ENCODE measurements at places on chromosomes 4 and X.
A peak's percentile ranks its signal among the peaks of the same experiment; 100 is the strongest.

DNA sequence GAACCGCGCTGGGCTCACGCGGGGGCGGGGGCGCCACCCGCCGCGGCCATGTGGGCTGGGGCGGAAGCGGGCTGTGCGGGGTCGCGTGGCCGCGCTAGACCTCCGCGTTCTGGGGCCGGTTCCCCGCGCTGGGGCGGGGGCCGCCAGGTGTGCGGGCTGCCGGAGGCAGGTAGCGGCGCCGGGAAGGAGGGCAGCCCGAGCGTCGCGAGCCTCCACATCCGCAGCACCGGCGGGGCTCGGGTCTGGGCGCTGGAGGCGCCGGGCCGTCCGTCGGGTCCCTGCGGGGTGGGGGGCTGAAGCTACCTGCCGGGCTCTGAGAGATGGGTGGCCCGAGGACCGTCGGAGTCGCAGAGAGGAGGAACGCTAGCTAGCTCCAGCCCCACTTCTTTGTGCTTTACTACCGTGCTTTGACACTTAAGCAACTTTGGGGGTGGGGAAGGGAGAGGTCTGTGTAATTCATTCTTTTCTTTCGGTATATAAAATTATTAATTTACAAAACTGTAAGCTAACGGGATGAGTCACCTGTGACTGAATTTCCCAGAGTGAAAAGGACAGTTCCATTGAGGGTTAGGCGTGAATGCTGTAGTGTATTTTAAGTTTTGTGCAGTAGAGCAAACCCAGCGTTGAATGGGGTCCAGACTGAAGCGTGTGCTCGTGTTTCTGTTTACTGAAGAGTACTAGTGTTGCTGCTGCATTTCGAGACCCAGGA is 689 bp downstream of the METAP1 start:
- DNase-seq: peak; percentile 28

DNA sequence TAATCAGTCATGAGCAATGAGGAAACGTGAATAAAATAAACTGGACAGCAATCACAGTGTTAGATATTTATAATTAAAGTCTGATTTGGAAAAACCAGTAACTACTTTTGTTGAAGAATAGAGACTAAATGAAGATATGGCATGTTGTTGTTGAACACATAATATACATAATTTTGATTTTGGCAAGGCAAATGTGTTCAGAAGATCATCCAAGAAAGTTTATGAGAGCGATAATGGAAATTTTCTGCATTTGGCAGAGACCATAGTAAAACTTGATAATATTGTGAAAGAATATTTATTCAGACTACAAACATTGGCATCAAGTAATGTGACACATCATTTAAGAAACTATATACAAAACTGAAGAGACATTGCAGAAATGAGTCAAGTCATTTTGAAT is 620.7 kb downstream of the TMA16 start:
- DNase-seq: no peak

- DNase-seq: no peak
These were observed 54.1 kb upstream of the PRPS1 start for GRCh38 chrX:107574054-107574683.

GRCh38 chr4:102338405-102338804 is 6.9 kb downstream of the SLC39A8 start:
- no peak for DNase-seq

GRCh38 chr4:160716551-160716950 is 1447.2 kb downstream of the FSTL5 start:
- no peak for DNase-seq

- peak; percentile 7 for DNase-seq
These were observed 63.2 kb downstream of the CD40LG start for GRCh38 chrX:136711147-136711546.

DNA sequence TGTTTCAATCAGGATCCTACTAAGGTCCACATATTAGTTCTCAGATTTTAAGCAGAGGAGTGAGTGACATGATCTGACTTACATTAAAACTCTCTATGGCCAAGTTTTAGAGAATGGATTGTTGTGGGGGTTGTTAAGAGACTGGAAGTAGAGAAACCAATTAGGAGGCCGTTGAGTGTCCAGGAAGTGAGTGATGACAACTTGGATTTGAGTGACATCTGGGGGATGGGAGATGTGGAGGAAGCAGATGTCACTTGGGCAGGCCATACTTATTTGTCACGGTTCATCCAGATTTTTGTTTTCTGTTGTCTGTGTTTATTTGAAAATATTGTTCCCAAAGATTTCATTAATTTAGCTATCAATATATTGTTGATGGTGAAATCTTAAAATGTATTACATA is 28.3 kb downstream of the ADD1 start:
- no peak for DNase-seq

GRCh38 chr4:44025376-44026020 is 423.1 kb downstream of the KCTD8 start:
- DNase-seq: no peak

DNA sequence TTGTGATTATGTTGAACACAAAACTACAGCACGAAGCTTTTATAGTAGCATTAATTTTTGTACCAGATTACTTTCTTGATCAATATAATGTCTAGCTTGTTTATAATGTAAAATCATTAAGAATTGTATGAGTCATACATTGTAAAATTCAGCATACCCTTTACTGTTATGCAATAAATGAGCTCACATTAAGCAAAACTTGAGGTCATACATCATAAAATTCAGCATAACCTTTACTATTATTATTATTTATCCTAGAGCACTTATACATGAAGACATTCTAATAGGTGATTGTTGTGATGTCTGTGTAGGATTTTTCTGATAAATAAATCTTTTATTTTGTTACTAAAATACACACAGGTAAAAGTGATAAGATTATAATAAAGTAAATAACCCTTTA is 49.4 kb downstream of the DTHD1 start:
- no peak for DNase-seq

- DNase-seq: no peak
These were observed 33.6 kb downstream of the CLCN4 start for GRCh38 chrX:10190367-10190766.

DNA sequence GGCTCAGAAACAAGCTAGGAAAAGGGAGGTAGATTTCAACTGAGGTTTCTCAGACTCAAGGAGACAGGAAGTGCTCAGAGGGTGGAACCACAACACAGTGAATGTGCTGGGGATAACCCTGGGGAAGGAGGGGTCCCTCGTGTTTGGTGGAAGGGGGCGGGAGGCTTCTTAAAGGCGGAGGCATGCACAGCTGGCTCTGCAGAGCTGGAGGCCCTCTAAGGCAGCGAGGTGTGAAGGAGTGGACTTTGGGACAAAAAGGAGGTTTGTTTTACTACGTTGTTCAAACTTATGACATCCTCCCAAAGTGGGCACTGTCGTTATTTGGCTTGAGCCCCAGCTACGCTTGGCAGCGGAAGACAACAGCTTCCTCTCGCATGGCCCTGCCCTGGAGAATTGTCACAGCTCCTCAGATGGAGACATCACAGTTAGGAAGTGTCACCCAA is 21.7 kb upstream of the MTM1 start:
- DNase-seq: no peak

- no peak for DNase-seq
These were observed 65.0 kb downstream of the ZFYVE28 start for GRCh38 chr4:2353222-2354107.

- DNase-seq: no peak
These were observed 97.3 kb downstream of the RS1 start for GRCh38 chrX:18574591-18574990.

- DNase-seq: no peak
These were observed 41.5 kb downstream of the CBLL2 start for GRCh38 chrX:22314211-22314610.

DNA sequence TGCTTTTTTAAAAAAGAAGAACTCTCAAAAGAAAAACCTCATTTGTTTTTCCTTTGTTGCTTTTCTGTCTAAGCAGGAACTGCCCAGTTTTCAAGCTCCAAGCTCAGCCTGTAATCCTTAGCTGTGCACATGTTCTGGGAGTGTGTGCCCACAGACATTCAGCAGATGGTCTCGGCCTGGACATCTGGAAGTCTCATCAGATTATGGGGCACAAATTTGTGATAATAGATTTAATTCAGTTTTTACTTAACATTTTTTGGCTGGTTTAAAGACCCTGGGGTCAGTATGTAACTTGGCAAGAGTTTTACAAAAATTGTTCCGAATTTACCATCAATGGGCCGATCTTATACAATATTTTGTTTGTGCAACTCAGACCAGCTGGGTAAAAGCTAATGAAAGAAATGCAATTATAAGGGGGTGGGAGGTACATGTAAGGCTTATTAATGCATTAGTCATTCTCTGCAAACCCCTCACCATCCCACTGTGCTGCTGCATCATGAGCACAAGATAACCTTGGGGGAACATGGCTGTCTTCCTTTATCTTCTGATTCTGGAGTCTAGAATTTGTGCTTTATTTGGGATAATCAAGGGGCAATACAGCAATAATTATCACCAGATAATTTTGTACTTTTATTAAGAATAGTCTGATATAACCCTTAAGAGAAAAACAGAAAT is 86.9 kb upstream of the PHOX2B start:
- no peak for DNase-seq

DNA sequence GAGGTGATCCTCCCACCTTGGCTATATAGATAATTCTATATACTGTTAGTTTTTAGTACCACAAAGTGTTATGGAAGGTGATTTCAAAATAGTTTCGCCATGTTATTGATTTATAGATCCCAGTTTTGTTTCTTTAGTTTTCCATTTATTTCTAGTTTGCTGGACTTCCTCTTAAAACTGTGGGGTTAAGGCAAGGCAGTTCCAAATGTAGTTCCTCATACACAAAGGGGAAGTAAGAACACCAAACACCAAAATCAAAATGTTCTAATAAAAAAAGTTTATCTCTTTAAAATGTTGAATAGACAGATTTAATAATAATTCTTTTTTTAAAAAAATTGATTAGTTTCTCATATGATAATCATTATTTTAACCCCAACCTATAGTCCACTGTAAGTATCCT is 6.8 kb upstream of the CISD2 start:
- DNase-seq: no peak

GRCh38 chrX:148854306-148854705 is 353.9 kb downstream of the AFF2 start:
- DNase-seq: no peak

- no peak for DNase-seq
These were observed 167.3 kb upstream of the PGRMC2 start for GRCh38 chr4:128454881-128455280.

GRCh38 chr4:31580843-31581242 is 860.7 kb downstream of the PCDH7 start:
- no peak for DNase-seq

DNA sequence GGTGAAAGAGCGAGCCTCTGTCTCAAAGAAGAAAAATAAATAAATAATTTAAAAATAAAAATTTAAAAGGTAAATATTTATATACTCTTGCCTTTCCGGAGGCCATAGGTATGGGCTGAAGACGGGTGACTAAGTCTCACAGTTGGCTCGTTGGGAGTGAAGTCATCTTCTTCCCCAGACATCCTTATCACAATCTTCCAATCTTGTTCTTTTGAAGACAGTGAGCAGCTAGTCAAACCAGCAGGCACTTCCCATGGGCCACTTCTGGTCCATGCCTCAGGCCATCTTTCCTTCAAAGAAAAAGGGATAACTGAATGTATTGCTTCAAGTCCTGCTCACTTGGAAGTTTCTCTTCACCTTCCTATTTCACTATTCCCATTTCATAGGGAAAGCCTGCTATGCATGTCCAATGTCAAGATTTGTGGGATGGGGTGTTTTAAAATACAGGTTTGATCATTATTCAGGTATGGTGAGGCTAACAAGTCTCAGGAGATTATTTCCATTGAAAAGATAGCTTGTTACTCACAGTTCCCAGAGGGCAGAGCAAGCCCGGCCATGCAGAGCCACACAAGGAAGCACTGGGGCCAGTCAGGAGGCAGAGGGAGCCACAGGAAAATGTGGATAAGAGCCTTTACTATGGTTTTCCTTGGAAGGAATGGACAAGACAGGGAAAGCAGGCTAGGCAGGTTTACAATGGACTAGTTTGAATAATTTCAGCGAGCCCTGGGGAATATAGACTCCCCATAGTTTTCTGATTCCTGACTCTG is 33.3 kb upstream of the VCX2 start:
- DNase-seq: no peak

- no peak for DNase-seq
These were observed 23.3 kb downstream of the MECP2 start for GRCh38 chrX:154074199-154074598.

DNA sequence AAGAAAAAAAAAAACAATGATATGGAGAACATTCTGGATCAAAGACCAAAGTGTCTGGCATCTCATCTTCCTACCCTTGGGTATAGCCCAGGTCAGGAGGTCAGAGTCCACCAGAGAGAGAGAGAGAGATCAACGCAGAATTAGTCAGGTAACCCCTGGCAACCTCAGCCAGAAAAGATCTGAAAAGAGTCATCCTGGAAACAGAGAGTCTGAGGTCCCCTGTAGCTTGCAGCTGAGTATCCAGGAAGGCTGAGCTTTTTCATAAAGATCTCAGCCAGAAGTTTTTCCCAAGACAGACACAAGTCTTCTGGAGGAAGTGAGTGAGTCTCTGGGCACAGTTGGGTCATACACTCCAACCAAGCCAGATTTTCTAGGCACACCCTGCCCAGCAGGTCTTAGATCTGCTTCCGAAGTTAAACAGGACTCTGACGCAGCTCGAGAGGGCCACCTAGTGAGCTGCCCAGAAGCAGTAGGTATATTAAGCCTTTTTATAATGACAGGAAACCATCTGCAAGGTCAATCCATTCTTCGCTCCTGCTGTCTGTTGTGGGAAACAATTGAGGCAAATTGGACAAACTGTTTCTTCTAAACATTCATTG is 35.7 kb downstream of the ACE2 start:
- DNase-seq: peak; percentile 0

DNA sequence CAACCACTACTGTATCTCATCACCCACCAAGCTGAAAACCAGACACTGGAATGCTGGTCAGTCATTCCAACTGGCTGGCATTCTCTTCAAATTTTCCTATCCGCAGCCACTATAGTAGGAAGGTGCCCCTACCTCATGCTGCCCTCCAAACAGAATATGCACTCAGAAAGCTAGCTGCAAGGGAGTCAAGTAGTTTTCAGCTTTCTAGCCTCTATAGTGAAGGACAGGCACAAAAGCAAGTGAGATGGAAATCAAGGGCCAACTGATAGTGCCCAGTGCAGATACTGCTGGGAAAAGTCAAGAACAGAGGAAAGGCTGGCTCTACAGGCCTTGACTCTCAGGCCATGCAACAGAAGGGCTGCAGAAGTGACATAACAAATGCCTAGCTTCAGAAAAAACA is 47.2 kb downstream of the BCOR start:
- no peak for DNase-seq

DNA sequence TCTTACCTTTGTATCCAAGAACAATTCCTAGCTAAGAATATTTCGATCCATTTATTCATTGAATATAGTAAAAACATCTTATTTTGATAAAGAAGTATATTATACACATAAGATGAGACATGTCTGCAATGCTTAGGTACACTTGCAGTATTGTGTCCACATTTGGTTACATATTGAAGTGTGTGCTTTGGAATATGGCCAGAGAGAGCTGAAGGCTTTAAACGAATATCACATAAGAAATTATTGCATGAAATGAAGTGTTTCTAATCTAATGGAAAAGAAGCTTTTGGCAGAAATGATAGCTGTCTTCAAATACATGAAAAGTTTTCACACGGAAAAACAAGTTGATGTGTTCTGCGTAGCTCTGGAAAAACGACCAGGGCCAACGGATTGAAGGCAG is 516.1 kb upstream of the ZFP42 start:
- DNase-seq: no peak

- DNase-seq: no peak
These were observed 2.3 kb downstream of the GPR174 start for GRCh38 chrX:79146640-79147390.

Measured in stimulated activated naive CD4-positive, alpha-beta T cell treated with Interleukin-2 at 50 U/mL for 16 hours (primary cell).